ENCODE measurements at places on chromosomes 5 and 9.

DNA sequence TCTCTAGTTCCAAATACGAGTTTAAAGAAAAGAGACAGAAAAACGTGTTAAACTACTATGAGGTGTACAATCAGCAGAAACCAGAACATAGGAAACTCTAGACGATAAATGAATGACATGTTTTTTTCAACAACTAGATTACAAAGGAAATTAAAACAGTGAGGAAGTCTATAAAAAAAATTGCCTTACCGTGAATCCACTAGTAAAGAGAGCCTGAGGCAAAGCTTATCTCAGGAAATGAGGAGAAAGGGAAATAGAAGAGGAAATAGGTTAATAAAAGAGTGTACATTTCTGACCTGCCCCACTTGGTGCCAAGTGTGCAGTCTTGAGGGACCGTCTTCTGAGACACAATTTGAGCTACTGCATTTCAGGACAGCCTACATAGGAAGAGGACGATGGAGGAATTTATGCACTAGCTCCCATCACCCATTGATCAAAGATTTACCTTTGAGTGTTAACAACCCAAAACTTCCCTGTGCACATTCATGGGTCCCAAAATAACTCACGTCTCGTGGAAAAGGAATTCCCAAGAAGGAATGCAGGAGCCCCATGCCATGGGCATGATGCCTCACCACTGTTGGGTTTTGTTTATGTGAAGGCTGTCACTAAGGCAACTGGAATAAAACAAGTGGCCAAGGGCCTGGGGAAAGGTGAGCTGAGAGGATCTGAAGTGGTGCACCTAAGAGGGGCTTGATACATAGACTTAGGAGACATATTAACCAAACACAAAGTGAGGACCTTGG is 53.6 kb upstream of the SLC1A3 start:
- no peak for DNase-seq

DNA sequence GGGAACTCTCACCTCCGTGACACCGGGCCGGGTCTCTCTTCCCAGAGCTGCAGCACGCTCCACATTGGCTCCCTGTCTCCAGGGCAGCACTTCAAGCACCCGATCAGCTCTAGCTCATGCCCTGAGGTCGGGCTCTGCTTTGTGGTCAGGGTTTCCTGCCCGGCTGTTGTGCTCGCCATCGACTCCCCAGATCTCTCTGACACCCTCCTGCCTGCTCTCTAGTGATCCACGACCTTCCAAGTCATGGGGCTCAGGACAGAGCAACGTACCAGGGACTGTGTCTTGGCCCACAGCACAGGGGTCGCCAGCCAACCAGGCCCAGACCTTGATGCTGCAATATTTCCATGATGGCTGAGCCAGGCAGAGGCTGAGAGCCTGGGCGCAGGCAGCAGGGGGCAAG is 45.1 kb downstream of the PRRT1B start:
- peak; percentile 28 for DNase-seq

DNA sequence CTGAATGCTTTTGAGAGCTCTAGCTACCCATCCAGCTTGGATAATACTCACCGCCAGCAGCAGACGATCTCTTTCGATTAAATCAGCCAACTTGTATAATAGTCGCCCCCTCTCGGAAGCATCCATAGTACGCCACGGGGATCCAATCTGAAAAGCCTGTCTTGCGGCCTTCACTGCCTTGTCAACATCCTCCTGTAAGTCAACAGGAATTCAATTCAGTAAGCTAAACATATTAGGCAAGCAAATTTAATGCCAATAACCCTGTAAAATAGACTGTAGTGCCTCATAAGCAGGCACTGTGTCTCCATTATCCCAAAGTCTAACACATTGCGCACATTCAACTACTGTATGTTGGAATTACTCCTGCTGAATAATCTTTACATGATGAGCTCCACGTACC is 22.0 kb downstream of the ALDH1A1 start:
- no peak for DNase-seq

- DNase-seq, result no peak
Measured at GRCh38 chr9:14640294-14640693, 52.9 kb downstream of the ZDHHC21 start.

DNA sequence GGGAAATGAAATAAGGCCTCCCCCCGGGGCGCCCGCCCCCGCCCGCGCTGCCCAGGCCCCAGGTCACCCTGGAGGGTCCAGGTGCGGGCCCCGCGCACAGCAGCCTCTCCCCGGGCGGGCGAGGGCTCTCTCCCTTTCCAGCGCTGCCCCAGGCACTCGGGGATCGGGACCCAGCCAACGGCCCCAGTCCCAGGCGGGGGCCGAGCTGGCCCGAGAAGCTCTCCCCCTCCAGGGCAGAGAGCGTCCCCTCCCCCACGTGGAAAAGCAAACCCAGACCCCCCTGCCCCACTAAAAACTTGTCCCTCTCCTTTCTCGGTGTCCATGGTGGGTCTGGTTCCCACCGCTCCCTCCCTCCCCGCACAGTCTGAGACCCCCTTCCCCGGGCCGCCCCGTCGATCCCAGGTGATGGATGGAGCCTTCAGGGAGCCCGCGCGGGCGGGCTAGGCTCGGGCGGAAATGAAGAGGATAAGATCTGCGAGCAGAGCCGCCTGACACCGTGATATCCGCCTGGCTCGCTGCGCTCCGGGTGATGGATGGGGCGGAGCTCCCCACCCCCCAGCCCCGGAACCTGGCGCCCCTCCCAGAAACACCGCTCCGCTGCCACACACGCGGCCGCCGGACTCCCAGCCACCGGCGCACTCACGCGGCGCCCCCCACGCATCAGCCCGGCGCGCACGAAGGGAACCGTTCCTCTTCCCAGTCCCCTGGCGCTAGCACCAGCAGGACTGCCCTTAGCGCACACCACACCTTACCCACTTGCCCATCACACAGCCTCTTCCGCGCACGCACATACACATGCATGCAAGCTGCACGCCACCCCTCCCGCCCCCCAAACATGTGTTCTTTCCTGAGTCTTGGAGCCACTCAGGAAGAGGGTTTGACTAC is 81.7 kb upstream of the ZBTB43 start:
- peak; percentile 85 for DNase-seq

GRCh38 chr9:70641631-70642030 is 227.2 kb upstream of the KLF9 start:
- DNase-seq, result no peak

DNA sequence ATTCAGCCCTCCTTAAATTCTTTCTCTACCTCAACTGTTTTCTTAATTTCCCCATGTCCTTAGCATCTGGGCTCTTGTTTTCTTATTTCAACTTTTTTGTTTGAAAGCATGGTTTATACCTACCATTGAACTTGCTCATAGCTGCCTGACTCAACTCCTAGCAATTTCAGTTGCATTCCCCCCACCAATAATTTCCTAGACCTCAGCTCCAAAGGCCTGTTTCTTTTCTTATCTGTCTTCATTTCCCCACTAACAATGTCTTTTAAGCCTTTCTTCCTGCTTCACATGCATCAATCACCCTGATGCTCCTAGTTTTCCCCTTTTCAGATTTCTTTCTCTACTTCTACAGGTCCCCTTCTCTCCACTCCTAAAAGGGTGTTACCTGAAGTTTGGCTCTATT is 129.7 kb upstream of the PDE4D start:
- DNase-seq, result no peak

DNA sequence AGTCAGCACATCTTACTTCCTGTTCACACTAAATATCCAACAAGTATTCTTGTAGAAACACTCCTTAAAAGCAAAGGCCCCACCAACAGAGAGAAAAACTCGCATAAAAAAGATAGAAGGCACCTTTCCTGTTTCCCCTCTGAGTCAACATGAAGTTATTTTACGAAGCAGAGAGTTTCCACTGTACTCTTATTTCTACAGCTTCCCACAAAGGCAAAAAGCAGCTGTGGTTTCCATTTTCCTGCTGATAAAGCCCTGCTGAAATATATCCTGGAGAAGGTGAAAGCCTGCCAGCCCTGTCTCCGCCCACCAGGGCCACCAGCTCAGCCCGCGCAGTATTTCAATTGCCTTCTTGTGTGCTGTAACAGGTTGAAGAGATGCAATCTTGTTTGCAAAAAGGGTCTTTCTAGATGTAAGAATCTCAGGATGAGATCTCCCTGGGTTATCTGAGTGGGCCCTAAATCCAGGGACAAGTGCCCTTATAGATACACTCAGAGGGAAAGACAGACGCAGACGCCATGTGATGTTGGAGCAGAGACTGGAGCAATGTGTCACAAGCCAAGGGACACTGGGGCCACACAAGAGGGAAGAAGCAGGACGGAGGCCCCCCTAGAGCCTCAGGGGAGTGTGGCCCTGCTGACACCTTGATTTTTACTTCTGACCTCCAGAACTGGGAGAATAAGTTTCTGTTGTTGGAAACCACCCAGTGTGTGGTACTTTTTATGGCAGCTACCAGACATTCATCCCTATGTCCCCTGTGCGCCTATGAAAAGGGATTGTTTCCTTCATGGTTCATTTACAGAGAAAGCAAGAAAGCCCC is 19.9 kb downstream of the SEMA4D start:
- peak; percentile 59 for DNase-seq

- peak; percentile 34 for DNase-seq
Measured at GRCh38 chr5:1011226-1011631, 2.6 kb downstream of the NKD2 start.

DNA sequence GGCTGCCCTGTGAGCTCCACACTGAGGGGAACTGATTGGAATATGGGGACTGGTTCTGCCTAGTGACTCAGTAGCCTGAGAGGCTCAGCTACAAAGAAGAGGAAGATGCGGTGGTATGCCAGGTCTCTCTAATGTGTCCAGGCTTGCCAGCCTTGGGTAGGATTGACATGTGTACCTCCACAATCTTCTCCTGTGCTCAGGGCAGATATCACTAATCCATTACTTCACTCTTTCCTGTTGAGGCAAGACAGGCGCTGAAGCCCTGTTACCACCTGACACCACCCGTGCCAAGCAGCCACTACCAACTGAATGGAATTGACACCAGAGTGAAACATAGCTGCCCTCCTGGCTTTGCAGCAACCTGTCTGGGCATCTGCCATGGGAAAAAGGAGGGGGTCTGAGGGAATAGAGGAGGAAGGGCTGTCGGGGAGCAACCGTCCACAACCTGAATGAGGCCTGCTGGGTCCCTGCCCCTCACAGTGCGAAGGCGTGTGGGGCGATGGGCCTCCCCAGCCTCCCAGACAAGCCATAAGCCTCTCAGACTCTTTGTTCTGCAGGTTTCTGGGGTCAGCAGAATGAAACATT is 114.7 kb upstream of the CXCL14 start:
- DNase-seq, result no peak

DNA sequence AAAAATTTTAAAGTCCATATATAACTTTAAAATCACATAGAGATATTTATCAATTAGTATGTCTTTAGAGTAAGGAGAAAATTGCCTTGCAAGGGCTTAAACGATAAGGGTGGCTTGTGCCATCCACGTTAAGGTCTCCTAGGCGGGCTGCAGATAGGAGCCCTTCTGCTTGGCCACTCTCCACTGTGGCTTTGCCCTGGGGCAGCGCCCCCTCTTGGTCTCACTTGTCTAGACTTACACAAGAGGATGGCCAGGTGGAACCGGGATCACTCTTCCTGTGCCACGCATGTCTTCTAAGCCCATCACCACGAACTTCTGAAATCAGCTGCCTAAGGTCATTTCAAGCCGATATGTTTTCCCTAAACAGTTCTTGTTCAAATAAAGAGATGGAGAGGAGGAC is 2.9 kb downstream of the FPGS start:
- peak; percentile 47 for DNase-seq

GRCh38 chr5:56172241-56172640 is 60.9 kb downstream of the ANKRD55 start:
- DNase-seq, result no peak

GRCh38 chr9:115944166-115944948 is 209.2 kb upstream of the PAPPA start:
- DNase-seq, result no peak

GRCh38 chr5:96978812-96979449 is 43.1 kb downstream of the LNPEP start:
- DNase-seq, result no peak

GRCh38 chr5:14206028-14206725 is 63.0 kb downstream of the TRIO start:
- no peak for DNase-seq

DNA sequence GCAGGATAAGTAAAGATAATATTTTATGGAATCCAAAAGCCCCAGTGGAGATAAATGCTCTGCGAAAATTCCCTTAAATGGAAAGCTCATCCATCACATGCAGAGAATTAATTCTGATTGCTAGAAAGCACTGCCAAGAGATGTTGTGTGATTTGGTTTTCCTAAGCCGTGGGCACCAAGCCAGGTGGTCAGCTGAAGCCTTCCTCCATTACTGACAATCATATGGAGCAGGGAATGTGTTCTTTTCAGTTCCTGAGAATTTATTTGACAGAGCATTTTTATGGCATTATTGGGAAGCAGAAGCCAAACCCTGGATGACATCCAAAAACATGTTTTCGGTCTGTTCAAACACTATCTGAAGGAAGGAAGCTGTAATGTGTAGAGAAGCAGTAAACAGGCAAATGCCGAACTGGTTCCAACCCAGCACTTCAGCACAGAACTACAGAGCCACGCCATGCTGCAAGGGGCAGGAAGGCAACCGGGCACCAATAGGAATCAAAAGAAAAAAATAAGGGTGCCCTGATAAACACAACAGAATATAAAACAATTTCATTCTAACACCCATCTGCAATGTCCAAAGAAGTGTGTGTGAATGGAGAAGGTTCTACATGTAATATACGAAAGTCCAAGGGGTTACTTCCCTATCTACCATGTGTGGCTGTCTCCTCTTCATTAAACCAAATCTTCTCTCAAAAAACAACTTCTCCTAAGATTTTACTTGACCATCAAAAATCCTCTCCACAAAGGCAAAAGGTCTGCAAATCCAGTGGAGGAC is 12.3 kb downstream of the ARSB start:
- no peak for DNase-seq

DNA sequence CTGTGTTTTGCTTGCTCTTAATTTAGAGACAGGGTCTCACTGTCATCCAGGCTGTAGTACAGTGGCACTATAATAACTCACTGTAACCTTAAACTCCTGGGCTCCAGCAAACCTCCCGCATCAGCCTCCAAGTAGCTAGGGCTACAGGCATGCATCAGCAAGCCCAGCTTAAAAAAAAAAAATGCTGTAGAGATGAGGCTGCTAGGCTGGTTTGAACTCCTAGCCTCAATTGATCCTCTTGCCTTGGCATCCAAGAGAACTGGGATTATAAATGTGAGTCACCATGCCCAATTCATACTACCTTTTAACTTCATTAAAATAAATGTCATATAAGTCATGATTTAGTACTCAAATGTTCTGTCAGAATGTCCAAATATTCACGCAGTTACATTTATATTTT is 2195.7 kb upstream of the C9orf72 start:
- DNase-seq, result no peak

DNA sequence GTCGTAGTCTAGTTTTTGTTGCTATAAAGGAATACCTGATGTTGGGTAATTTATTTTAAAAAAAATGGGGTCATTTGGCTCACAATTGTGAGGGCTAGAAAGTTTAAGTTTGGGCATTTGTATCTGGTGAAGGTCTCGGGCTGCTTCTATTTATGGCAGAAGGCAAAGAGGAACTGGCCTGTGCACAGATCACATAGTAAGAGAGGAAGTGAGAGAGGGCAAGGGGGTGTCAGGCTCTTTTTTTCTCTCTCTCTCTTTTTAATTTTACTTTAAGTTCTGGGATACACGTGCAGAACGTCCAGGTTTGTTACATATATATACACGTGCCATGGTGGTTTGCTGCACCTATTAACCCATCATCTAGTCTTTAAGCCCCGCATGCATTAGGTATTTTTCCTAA is 453.3 kb downstream of the DIRAS2 start:
- DNase-seq, result no peak
